ENCODE measurements at places on chromosomes 6 and 20.

DNA sequence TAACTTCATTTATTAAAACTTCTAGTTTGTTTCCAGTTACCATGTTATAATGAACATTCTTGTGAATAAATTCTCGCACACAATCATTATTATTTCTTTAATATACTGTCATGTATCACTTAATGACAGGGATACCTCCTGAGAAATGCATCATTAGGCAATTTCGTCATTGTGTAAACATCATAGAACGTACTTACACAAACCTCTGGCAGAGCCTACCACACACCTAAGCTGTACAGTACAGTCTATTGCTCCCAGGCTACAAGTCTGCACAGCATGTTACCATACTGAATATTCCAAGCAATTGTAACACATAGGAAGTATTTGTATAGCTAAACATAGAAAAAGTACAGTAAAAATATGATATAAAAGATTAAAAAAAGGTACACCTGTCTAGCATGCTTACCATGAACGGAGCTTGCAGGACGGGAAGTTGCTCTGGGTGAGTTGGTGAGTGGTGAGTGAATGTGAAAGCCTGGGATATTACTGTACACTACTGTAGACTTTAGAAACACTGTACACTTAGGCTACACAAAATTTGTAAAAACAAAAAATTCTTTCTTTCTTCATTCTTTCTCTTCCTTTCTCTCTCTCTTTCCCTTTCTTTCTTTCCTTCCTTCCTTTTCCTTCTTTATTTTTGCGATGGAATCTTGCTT is 268.2 kb upstream of the SOX4 start:
- H3K36me3 ChIP-seq = no peaks in the 10 kb centered on the region
- H3K4me3 ChIP-seq = no peak overlapping the region
- no peak for DNase-seq
- no peaks in the 10 kb centered on the region for H3K4me1 ChIP-seq
- no peaks in the 10 kb centered on the region for H3K27me3 ChIP-seq

GRCh38 chr6:143605906-143606521 is 71.8 kb upstream of the PHACTR2 start:
- no peaks in the 10 kb centered on the region for H3K4me1 ChIP-seq
- no peaks in the 10 kb centered on the region for H3K27me3 ChIP-seq
- no peaks in the 10 kb centered on the region for H3K36me3 ChIP-seq
- no peak for DNase-seq
- H3K27ac ChIP-seq = no peak overlapping the region
- H3K4me3 ChIP-seq = no peak overlapping the region

GRCh38 chr20:21936720-21937380 is 231.4 kb downstream of the PAX1 start:
- no peaks in the 10 kb centered on the region for H3K36me3 ChIP-seq
- no peaks in the 10 kb centered on the region for H3K4me1 ChIP-seq
- DNase-seq = no peak
- no peak overlapping the region for H3K4me3 ChIP-seq
- H3K27ac ChIP-seq = no peak overlapping the region

GRCh38 chr6:163354085-163354484 is 60.4 kb upstream of the QKI start:
- H3K36me3 ChIP-seq = no peaks in the 10 kb centered on the region
- no peaks in the 10 kb centered on the region for H3K4me1 ChIP-seq
- no peak overlapping the region for H3K4me3 ChIP-seq
- no peaks in the 10 kb centered on the region for H3K27me3 ChIP-seq
- no peak for DNase-seq

DNA sequence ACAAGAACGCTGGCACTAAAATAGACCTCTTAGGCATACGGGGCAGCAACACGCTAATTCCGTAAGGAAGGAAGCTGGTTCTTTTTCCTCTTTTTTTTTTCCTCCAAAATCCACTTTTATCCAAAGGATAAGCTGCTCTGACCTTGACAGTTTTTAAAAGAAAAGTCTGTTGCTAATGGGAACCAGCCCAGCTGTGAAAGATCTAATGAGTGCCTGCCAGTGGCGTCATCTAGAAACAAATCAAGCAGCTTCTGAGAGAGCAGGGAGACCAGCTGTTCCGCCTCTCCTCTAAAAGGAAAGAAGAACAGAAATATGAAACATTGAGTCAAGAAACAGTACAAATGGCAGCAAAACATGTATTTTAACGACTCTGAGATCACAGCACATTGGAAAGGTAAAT is 78.6 kb downstream of the FAXC start:
- H3K27me3 ChIP-seq = peaks cover 6% of the 10 kb centered on the region
- no peaks in the 10 kb centered on the region for H3K4me1 ChIP-seq

GRCh38 chr6:42418724-42419123 is 33.0 kb downstream of the TRERF1 start:
- no peak for DNase-seq
- peaks cover 15% of the 10 kb centered on the region for H3K36me3 ChIP-seq
- H3K4me3 ChIP-seq = no peak overlapping the region
- H3K27ac ChIP-seq = no peak overlapping the region

DNA sequence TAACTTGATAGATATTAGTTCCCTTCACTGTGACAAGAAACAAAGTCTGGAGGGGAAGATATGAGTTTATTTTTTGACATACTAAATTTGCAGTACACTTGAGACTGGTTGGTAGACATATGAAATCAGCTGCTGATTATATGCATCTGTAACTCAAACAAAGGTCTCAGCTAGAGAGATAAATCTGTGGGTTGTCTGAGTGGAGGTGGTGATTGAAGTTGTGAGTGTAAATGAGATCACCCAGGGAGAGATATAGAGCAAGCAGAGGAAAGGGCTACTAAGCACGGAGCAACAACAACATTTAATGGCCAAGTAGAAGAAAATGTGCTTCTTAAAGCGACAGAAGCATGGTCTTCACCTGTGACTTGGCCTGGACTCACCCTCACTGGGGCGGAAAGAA is 173.2 kb upstream of the EYA4 start:
- H3K27me3 ChIP-seq = no peaks in the 10 kb centered on the region
- no peak for DNase-seq
- H3K4me1 ChIP-seq = no peaks in the 10 kb centered on the region
- no peaks in the 10 kb centered on the region for H3K36me3 ChIP-seq
- H3K27ac ChIP-seq = no peak overlapping the region

GRCh38 chr6:33320315-33321181 is 3.0 kb upstream of the ZBTB22 start:
- H3K36me3 ChIP-seq = peaks cover 62% of the 10 kb centered on the region
- peaks cover 74% of the 10 kb centered on the region for H3K4me1 ChIP-seq
- H3K4me3 ChIP-seq = peak overlapping the region; percentile 97
- no peaks in the 10 kb centered on the region for H3K27me3 ChIP-seq
- peak overlapping the region; percentile 100 for H3K27ac ChIP-seq

DNA sequence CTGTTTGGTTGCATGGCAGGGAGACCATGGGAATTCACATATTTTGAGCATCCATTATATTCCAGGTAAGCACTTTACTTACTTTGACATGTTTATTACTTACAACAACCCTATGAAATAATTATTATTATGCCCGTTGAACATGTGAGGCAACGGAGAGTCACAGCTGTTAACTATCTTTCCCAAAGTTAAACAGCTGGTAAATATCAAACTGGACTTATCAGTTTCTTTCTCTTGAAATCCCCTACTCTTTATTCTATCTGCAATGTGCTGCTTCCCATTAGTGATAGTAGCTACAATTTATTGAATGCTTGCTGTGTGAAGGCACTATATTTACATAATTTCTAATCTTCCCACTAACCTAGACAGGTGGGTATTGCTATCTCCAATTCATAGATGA is 847.7 kb upstream of the MAP3K7 start:
- no peaks in the 10 kb centered on the region for H3K4me1 ChIP-seq
- no peaks in the 10 kb centered on the region for H3K36me3 ChIP-seq
- H3K4me3 ChIP-seq = no peak overlapping the region
- no peak overlapping the region for H3K27ac ChIP-seq
- DNase-seq = no peak

DNA sequence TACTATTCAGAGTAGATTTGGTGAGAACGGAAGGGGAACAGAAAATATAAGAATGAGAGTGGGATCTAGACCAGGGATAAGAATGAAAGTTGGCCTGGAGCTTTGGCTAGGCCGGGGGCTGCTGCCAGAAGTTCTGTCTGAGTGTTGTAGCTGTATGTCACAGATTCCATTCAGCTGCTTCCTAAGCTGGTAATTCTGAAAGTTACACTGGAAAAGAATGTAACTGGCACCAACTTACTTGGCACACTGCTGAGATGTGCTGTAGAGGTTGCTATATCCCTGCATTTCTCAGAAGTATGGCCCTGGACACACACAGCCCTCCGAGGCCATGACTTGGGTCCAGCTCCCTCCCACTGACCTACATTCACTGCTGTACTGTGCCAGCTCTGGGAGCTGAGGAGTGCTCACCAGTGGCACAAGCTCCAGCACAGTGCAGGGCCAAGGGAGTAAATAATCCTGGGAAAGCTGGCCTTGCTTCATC is 25.8 kb upstream of the TMEM217 start:
- H3K4me3 ChIP-seq = no peak overlapping the region
- DNase-seq = no peak
- H3K27me3 ChIP-seq = no peaks in the 10 kb centered on the region
- H3K36me3 ChIP-seq = peaks cover 60% of the 10 kb centered on the region

DNA sequence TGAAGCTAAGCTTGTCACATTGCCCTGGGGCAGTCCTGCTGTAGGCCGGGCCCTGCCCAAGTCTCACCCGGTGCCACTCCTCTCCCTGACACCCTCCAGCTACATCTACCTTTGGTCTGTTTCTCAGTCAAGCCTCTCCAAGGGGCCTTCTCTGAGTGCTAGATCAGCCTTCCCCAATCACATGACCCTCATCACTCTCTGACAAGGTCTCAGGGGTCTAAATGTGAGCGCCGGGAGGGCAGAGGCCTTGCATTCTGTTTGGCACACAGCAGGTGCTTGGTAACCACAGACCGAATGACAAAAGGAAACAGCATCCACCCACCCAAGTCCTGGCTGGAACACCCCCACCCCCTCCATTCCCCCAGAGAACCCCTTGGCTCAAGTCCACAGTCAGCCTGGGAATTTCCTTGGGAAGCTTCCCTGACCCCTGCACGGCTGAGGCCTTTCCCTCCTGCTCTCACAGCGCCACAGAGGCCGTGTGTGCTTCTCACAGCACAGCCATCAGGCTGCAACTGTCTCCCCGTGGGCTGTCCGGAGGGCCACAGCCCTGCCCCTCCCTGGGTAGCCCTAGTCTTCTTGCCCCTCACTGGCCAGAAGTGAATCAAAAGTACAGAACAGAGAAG is 32.9 kb downstream of the PKIG start:
- H3K4me1 ChIP-seq = peaks cover 54% of the 10 kb centered on the region
- H3K4me3 ChIP-seq = no peak overlapping the region
- DNase-seq = no peak
- H3K36me3 ChIP-seq = peaks cover 38% of the 10 kb centered on the region
- H3K27ac ChIP-seq = peak overlapping the region; percentile 63

DNA sequence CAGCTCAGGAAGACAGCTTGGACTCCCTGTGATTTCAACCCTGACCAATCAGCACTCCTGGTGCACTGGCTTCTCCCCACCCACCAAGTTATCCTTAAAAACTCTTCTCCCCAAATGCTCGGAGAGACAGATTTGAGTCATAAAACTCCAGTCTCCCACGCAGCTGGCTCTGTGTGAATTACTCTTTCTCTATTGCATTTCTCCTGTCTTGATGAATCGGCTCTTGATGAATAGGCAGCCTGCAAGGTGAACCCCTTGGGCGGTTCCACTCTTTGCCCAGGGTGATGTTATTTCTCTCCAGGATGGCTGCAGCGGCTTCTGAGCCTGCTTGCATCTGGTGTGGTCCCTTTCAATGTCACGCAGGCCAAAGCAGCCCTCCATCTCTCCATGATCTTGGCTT is 12.4 kb downstream of the SLC52A3 start:
- H3K27me3 ChIP-seq = peaks cover 8% of the 10 kb centered on the region
- DNase-seq = no peak
- peaks cover 10% of the 10 kb centered on the region for H3K4me1 ChIP-seq
- H3K36me3 ChIP-seq = no peaks in the 10 kb centered on the region

DNA sequence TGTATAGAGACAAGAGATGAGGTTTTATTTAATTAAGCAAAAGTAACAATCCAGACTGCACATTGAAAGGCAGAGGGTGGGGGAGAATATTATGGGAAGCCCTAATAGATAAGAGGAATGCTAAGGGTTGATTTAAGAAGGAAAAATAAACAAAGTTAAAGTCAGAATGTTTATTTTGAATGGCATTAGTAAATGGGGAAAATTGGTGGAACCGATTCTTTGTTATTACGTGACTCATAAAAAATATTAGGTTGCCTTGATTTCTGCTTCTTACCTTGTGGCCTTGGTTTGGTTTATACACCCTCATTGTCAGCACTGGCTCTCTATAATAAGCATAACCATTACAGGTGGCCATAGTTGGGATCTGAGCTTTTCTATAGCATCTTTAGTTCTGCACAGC is 674.8 kb upstream of the CITED2 start:
- no peak overlapping the region for H3K27ac ChIP-seq
- H3K36me3 ChIP-seq = no peaks in the 10 kb centered on the region
- no peaks in the 10 kb centered on the region for H3K4me1 ChIP-seq

GRCh38 chr6:73648166-73648565 is 5.6 kb downstream of the SLC17A5 start:
- H3K36me3 ChIP-seq = peaks cover 6% of the 10 kb centered on the region
- no peaks in the 10 kb centered on the region for H3K27me3 ChIP-seq
- H3K27ac ChIP-seq = no peak overlapping the region
- no peak for DNase-seq

DNA sequence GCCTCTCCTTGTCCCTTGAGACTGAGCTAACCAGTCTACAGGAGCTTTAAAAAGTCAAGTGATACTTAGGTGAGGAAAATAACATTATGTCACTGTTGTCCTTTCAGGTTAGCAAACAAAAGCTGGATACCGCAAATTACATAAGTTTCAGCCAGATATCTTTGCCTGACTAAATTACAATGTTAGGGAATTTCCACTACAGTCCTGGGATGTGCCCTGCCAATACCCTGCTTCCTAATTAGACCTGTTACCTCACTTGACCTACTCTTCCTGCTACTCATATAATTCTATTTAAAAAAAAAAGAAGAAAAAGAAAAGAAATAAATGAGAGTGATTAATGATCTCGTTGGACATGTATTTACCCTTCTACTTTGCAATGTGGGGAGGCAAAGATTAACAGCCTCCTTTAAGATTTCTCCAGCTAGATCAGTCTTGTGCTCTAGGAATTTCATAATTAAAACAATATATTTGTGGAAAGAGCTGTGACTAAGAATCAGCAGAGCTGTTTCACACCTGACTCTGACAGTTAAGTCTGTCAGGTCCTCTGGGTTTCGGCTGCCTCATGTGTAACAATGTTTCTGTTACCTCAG is 318.9 kb downstream of the HDGFL1 start:
- no peak overlapping the region for H3K27ac ChIP-seq
- DNase-seq = no peak
- no peaks in the 10 kb centered on the region for H3K4me1 ChIP-seq
- no peaks in the 10 kb centered on the region for H3K36me3 ChIP-seq
- H3K27me3 ChIP-seq = no peaks in the 10 kb centered on the region
- H3K4me3 ChIP-seq = no peak overlapping the region

DNA sequence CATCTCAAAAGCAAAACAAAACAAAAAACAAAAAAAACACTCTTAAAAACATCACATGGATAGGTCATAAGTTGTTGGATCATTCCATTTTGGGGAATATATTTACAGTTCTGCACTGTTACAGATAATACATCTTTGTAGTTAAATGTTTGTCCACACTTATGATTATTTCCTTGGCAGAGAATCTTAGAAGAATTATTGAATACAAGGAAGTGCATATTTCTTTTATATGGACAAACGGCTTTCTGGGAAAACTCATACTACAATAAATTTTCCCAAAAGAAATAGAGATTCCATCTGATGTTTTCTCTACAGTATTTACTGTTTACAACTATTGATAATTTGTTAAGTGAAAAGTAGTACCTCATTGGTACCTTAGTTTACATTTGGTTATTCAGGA is 33.8 kb downstream of the GMPR start:
- H3K27me3 ChIP-seq = no peaks in the 10 kb centered on the region
- no peak for DNase-seq
- H3K36me3 ChIP-seq = no peaks in the 10 kb centered on the region

All from activated CD8-positive, alpha-beta T cell treated with anti-CD3 and anti-CD28 coated beads, Interleukin-2, amount 10 ng/mL, durations not matched to agents 7 days and 5 days (primary cell).